ENCODE measurements at places on chromosomes 1 and 21. TPM values are rescaled to one million over a fixed set of nuclear protein-coding genes. Genes with fewer than 3 reads are reported as not detected.

- H3K27ac ChIP-seq = no peak overlapping the region
- H3K36me3 ChIP-seq = no peaks in the 10 kb centered on the region
- no peak for DNase-seq
- H3K4me3 ChIP-seq = no peak overlapping the region
- no peaks in the 10 kb centered on the region for H3K4me1 ChIP-seq
Measured at GRCh38 chr1:160907976-160908375, 23.0 kb upstream of the ITLN1 start.

GRCh38 chr1:29713857-29714256, 477.5 kb downstream of the PTPRU start:
- H3K27me3 ChIP-seq = peaks cover 1% of the 10 kb centered on the region
- H3K27ac ChIP-seq = no peak overlapping the region
- H3K4me3 ChIP-seq = no peak overlapping the region
- no peak for DNase-seq
- H3K4me1 ChIP-seq = peaks cover 53% of the 10 kb centered on the region

DNA sequence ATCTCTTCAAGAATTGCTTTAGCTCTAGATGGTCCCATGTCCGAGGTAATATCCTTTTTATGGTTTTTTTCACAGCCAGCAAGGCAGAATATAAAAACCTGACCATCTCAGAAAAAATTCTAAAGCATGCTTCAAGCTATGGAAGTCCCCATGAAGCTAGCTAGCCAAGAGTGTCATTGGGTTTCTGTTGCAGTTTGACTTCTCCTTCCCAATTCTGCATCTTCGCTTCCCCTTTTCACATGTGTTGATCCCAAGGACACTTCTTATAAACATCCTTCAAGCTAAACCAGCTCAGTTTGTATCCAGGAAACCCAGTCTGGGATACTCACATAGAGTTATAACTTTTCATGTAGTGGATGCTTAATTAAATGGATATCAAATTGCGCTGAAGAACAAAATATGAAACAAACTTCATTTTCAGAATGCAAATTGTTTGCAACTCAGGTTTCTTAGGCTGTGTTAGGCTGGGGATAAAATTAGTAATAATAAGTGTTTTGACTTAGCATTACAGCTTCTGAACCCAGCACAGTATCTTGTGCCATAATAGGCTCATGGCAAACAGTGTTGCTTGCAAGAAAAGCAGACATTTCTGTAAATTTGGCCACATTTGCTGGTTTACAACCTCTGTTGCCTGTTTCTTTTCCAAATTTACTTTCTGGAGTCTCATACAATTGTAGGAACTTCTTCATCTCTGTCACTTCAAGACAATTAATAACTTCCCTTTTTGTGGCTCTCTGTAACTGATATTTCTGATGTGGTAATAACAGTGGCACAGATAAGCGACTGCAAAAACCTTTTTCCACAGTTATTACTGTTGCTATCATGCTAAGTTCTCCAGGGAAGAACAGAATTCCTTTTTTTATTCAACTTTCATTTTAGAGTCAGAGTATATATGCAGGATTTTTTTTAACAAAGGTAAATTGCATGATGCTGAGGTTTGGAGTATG, 53.2 kb downstream of the NCAM2 start:
- H3K27me3 ChIP-seq = no peaks in the 10 kb centered on the region
- no peaks in the 10 kb centered on the region for H3K36me3 ChIP-seq
- no peaks in the 10 kb centered on the region for H3K4me1 ChIP-seq
- no peak for DNase-seq

DNA sequence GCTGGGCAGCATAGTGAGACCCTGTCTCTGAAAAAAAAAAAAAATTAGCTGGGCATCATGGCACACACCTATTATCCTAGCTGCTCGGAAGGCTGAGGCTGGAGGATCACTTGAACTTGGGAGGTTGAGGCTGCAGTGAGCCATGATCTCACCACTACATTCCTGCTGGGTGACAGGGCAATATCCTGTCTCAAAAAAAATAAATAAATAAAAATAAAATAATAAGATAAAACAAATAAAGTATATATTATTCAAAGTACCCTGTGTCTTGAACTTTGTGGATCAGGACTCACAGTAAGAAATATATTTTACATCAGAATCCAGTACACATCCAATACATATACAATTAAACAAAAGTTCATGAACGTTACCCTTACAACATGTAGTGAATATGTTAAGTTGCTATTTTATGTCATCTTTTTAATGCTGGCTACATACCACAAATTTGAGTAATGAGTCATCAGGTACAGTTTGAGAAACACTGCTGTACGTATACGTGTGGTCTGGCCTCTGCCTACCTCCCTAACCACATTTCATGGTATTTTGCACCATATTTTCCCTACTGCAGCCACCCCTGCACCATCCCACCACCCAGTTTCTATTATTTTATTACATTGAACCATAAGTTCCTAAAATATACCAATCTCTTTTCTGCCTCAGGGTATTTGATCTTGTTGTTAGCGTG, 4.4 kb downstream of the NME7 start:
- peak overlapping the region; percentile 72 for H3K27ac ChIP-seq
- no peak overlapping the region for H3K4me3 ChIP-seq
- H3K27me3 ChIP-seq = no peaks in the 10 kb centered on the region
- H3K4me1 ChIP-seq = peaks cover 25% of the 10 kb centered on the region
- peaks cover 18% of the 10 kb centered on the region for H3K36me3 ChIP-seq
- DNase-seq = peak; percentile 55

- no peaks in the 10 kb centered on the region for H3K4me1 ChIP-seq
- H3K27me3 ChIP-seq = no peaks in the 10 kb centered on the region
- no peak overlapping the region for H3K4me3 ChIP-seq
- H3K36me3 ChIP-seq = no peaks in the 10 kb centered on the region
Measured at GRCh38 chr1:85603086-85603880, 22.7 kb downstream of the CCN1 start.

The PLA2G2D gene
- total RNA-seq = not detected

The HENMT1 gene
- 26.7 TPM for total RNA-seq

DNA sequence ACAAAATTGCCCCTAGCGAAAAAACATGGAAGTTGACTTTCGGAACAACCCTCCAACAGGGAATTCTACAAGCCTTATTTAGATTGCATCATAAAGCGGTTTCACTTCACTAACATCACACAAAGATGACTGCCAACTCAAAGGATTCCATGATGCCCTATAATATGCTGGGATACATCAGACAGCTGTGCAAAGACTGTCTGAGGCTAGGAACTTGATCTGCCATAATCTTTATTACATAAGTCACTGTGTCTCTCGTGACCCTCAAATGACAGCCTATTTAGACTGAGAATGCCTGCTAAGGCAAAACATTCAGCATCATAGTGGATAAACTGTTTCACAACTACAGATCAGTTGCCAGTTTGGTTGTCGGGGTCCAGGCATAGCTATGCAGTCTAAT, 23.8 kb downstream of the FH start:
- H3K4me1 ChIP-seq = no peaks in the 10 kb centered on the region
- no peaks in the 10 kb centered on the region for H3K27me3 ChIP-seq
- no peak overlapping the region for H3K4me3 ChIP-seq
- DNase-seq = no peak

DNA sequence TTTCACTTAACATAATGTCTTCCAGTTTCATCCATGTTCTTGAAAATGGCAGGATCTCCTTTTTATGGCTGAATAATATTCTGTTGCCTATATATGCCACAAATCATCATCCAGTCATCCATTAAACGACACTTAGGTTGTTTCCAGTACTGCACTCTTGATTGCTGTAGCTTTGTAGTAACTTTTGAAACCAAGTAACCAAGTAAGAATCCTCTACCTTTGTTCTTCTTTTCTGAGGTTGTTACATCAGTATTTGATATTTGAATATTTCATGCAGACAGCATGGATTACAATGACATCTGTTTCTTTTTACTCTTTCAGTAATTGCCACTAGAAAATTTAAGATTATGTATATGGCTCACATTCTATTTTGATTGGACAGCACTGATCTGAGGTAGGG, 22.1 kb upstream of the PRDM2 start:
- no peaks in the 10 kb centered on the region for H3K36me3 ChIP-seq
- H3K4me1 ChIP-seq = no peaks in the 10 kb centered on the region
- DNase-seq = no peak
- H3K4me3 ChIP-seq = no peak overlapping the region
- peaks cover 49% of the 10 kb centered on the region for H3K27me3 ChIP-seq
